ENCODE measurements at places on chromosomes 1 and 21.

- DNase-seq, result no peak
These were observed at the start of gene S100A4 for GRCh38 chr1:153545067-153546055. S100A4 (minus strand) TSS chr1:153545806; CDS start chr1:153544794, 1,012 bp downstream.

DNA sequence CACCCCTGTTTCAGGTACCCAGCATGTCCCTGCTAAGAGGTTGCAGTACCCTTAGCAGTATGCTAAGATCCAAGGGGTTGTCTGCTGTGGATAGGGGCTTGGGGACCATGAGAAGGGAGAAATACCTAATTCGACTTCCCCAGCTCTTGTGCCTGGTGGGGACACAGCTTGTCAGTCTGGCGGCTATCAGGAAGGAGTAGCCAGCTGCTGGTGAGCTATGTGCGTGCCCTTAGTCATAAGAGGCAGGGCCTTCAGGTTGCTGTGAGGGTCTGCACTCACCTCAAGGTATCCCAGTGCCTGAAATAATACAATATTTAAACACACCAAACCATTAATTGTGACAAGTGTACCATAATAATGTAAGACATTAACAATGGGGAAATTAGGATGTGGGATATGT lies 205.1 kb upstream of the SGIP1 start:
- DNase-seq, result no peak

DNA sequence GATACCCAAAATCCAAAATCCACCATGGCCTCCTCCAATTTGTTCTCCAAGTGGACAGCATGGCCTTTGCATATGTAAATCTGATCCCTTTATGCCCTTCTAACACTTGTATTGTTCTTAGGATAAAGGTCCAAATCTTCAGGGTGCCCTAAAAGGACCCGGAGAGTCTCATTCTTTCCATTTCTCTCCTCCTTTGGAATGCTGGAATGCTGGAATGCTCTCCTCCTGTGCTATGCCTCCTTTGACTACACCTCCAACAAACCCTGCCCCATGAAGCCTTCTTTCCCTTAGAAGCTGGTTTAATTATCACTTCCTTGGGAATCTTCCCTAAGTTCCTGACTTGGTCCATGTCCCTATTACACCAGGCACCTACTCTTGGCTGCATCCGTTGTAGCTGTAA lies 484.8 kb upstream of the RUNX1 start:
- no peak for DNase-seq

DNA sequence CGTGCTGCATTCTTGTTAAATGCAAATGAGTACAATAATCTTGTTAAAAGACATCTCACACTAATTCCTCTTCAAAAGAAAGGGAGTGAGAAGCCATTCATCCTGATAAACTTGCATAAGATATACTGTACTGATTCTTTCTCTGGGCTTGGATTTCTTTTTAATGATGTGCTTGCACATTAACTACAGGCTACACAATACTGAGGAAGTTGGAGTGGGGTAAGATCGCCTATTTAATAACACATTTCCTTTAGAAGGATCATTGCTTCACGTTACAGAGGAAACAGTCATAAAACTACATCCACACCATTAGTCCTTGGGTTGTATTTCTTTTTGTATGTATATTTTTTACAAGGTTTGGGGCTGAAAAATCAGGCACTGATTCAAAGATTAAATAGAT lies 36.6 kb downstream of the NRIP1 start:
- DNase-seq, result no peak

DNA sequence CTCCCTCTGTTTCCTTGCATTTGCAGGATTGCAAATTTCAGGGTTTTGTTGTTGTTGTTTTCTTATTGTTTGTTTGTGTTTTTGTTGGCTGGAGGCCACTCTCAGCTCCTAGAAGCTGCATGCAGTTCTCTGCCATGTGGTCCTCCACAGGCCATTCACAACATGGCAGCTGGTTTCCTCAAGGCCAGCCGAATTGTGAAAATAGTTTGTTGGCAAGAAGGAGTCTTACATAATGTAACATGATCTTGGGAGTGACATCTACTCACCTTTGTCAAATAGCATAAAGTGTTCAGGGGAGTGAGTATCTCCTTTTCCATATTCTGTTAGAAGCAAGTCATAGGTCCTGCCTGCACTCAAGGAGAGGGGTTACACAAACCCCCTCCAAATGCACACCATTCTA lies 10.6 kb upstream of the UAP1 start:
- DNase-seq, result no peak

GRCh38 chr1:201167041-201167991 lies 13.0 kb upstream of the TMEM9 start:
- DNase-seq, result no peak

DNA sequence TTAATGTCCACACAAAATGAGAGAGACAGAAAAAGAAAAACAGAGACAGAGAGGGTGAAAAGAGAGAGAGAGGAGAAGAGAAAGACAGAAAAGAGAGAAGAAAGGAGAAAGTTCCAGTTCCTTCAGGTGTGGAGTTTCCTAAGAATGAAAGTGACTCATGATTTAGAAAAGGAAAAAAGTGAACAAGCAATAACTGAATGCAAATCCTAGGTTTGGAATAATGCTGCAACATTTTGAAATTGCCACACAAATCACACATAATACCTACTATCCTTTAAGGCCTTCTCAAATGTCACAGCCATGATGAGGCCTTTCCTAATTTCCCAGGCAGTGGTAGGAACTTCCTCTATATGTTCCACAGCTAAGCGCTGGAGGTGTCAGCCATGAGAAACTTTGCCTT lies 31.5 kb upstream of the XPR1 start:
- DNase-seq, result no peak

DNA sequence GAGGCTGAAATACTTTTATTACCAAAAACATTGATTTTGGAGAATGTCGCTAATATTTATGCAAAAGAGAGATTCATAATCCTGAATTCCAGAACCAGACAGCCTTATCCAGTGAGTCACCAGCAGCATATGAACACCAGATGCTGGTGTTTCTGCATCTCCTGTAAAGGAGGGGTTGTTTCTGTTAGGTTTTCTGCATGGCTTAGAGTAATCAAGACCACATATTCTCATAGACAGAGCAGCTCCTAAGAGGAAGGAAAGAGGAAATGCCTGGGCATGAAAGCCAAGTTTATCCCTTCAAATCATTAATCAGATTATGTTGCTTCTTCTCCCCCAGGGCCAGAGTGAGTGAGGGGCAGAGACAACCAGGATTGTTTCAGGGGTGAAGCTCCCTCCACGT lies 86.2 kb downstream of the NGF start:
- DNase-seq, result no peak

DNA sequence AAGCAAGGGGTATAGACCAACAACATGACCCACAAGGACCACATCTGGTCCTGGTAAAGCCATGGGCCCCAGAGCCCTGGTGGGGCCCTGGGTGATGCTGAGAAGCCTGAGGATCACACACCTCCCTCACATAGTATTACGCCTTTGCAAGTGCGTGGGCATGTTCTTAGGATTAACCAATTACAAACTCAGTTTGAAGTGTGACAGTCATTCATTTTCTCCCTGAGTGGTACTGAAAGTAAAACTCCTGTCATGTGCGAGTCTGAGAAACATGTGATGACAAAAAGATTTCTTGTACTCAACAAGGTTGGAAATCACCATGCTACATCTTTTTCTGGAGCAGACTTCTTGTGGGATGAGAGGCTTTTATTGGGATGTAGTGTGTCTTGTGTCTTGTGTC lies 315.3 kb upstream of the DUSP10 start:
- DNase-seq, result no peak

GRCh38 chr1:161200421-161200991 lies 1.7 kb upstream of the ADAMTS4 start:
- no peak for DNase-seq

DNA sequence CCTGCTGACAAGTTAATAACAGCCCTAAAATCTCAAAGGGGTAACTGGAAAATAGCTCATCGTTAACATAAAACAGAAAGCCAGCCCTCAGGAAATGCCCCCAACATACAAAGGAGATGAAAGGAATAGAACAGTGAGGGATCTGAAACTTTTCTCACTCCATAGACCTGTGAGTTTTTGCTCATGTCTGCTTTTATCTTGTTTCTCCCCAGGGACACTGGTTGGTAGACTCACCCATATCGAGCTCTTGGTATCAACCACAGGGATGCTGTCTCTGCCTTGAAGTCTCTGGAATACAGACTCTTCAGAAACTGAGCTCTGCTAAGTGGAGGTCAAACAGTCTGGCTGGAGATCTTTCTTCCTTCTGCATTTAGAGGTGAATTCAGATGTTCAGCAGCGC lies 77.4 kb upstream of the CAMK1G start:
- DNase-seq, result no peak

- no peak for DNase-seq
These were observed 38.6 kb upstream of the ADAMTS1 start for GRCh38 chr21:26883768-26884167.

GRCh38 chr1:99755664-99756063 lies 10.8 kb downstream of the FRRS1 start:
- DNase-seq, result no peak

DNA sequence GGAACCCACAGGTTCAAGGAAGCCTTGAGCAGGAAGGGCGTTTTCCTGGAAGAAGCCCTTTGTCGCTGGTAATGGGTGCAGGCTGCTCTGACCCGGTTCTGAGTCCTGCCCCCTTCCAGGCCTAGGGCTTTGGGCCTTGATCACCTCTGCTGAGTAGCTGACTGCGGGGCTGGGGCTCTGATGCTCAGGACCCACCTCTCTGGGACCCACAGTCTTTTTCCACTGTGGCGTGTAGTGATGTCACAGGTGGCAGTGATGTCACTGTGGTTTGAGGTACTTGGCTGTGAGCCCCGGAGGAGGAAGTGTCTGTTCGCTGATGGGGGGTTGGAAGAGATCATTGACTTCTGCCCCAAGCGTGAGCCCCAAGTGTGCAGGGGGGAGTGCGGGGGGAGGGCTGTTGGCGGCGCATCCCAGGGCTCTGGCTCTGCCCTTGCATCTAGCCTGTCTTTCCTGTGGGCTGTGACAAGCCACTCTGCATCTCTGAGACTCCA lies 6.9 kb downstream of the TNFRSF1B start:
- no peak for DNase-seq

GRCh38 chr1:160419838-160420169 lies 19.4 kb downstream of the VANGL2 start:
- no peak for DNase-seq

DNA sequence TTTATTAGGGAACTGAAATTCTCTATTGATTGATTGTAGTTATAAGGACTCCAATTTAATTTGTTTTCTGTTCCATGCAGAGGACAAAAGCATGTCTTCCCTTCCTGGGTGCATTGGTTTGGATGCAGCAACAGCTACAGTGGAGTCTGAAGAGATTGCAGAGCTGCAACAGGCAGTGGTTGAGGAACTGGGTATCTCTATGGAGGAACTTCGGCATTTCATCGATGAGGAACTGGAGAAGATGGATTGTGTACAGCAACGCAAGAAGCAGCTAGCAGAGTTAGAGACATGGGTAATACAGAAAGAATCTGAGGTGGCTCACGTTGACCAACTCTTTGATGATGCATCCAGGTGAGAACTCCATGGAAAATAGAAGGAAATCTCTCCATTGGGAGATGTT lies 1.5 kb downstream of the SETDB1 start:
- DNase-seq, result no peak

DNA sequence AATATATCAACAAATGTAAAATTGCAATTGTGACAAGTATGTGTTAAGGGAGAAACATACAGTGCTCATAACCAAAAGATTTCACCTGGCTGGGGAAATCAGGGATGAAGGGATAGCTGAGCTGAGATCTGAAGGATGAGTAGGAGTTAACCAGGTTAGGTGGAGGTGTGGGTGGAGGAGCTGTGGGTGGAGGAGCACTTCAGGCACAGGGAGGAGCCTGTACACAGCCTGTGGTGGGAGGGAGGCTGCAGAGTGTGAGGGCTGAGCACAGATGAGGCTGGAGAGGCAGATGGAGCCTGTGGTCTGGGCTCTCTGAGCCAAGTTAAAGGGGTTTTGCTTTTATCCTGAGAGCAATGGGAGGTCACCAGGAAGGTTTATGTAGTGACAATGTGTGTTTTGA lies 111.9 kb downstream of the XCL2 start:
- DNase-seq, result no peak

DNA sequence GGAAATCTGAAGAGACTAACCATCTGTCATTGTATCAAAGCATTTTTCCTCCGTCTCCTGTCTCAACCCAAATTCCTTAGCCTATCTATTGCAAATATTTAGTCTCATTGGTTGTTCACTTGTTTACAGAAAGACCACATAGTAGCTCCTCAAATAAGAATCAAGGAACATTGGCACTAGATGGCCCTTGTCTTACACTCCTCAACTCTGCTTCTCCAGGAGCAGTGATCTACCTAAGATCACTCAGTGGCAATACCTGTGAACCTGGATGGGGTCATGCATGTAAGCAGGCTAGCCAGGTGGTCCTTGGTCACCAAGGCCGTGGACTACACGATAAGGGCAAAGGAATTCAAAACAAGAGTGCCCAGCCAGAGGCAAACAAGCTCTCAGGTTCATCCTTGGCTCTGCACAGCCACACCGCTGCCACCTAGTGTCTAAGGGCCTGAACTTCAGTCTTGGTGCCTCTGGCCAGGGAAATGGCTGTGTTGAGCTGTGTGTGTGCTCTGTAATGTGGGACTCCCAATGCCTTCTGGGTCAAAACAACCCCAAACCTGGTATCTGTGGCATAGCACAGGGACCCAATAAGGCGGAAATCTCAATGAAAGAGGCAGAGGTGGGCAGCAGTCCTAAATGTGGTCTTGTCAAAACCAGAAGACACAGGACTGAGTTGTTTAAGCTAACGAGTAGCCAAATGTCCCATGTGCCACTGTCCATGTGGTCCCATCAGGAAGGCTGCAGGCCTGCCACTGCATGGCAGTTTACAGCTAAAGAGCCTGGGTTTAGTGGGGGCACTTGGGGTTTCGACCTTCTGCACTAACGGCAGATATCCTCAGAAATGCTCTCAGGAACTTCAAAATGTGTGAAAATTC lies 54.5 kb downstream of the GPR161 start:
- peak; percentile 79 for DNase-seq

GRCh38 chr21:31675960-31676359 lies 16.5 kb downstream of the SOD1 start:
- no peak for DNase-seq

GRCh38 chr1:47559944-47560695 lies 122.3 kb downstream of the FOXD2 start:
- DNase-seq, result no peak
